ENCODE measurements at places on chromosomes 2 and 18.

DNA sequence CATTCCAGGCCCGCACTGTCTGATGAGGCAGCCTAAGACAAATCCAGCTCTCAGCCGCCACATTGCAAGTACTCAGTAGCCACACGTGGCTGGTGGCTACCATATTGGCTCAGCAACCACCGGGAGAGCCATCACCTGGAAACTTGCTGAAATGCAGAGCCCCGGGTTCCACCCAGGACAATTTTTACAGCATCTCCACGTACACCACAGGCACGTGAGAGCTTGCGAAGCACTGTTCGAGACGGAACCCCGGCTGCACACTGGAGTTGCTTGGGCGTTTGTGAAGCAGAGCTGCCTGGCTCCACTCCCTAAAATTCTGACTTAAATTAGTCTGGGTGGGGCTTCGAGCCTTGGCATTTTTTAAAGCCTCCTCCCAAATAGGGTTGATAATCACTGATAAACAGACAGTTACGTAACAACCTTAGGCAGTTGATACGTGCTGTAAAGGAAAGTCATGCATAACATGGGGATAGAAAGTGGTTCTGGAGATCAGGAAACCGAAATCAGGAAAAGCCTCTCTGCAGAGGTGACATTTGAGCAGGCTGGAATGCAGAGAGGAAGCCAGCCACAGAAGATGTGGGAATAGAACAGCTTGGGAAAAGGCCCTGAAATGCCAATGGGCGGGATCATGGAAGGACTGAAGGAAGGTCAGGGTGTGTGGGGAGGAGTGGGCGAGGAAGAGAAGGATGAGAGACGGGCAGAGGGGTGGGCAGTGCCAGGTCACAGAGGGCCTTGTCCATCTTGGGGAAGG lies 6.2 kb downstream of the ASAP2 start:
- DNase-seq, result peak; percentile 56

DNA sequence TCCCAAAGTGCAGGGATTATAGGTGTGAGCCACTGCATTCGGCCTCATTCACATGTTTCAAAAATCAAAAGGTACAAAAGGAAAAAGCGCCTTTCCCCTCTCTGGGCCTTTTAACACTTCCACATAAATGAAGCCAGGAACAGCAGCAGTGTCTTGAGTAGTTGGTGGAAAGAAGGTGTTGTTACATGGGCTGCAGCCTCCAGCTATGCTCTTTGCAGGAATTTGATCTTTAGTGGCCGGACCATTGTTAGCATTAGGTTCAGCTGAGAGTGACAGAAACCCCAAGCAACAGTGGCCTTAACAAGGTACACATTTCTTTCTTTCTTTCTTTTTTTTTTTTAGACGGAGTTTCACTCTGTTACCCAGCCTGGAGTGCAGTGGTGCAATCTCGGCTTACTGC lies 59.1 kb downstream of the HS6ST1 start:
- no peak for DNase-seq

- DNase-seq, result no peak
Observed at GRCh38 chr2:94979406-94980375, 45.8 kb upstream of the MAL start.

DNA sequence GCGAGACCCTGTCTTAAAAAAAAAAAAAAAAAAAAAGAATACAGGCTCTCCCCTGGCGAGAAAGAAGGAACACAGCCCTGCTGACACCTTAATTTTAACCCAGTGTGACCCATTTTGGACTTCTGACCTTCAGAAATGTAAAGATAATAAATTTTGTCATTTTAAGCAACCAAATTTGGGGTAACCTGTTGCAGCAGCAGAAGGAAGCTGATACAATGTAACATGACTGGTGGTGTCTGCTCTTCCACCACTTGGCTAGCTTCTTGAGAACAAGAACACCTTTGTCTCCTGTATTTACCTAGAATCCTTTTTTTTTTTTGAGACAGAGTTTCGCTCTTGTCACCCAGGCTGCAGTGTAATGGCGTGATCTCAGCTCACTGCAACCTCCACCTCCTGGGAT lies 6.6 kb upstream of the STK11IP start:
- no peak for DNase-seq

GRCh38 chr2:234458466-234458865 lies 38.4 kb downstream of the ARL4C start:
- DNase-seq, result no peak

DNA sequence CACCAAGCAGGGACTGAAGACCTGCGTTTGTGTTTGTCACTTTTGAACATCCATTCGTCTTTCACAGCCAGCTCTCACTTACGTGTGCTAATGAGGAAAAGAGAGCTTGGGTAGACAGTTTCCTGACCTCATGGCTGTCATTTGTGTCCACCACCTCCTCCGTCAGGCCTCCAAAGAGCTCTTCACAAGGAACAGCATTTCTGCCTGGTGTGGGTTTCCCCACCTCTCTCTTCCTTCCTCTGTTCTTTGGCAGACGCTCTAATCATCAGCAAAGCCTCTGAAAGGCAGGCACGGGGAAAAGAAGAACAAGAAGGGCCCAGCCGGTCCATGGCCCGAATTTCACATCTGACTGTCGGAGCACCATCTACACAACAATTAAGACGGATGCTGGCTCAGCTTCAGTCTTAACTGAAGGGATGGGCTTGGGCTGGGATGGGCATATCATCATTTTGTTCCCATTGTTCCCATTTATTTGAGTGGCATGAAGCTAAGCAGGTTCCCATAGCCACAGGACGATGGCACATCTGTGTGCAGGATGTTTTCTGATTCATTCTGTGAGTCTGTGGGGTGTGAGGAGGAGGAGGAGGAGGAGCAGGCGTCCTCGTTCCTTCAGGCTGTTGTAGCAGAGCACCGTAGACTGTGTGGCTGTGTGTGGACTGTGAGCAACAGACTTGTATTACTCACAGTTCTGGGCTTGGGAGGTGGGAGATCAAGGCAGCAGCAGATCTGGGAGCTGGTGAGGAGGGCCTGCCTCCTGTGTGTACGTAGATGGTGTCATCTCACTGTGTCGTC lies 66.4 kb downstream of the TSHZ1 start:
- DNase-seq, result peak; percentile 58

DNA sequence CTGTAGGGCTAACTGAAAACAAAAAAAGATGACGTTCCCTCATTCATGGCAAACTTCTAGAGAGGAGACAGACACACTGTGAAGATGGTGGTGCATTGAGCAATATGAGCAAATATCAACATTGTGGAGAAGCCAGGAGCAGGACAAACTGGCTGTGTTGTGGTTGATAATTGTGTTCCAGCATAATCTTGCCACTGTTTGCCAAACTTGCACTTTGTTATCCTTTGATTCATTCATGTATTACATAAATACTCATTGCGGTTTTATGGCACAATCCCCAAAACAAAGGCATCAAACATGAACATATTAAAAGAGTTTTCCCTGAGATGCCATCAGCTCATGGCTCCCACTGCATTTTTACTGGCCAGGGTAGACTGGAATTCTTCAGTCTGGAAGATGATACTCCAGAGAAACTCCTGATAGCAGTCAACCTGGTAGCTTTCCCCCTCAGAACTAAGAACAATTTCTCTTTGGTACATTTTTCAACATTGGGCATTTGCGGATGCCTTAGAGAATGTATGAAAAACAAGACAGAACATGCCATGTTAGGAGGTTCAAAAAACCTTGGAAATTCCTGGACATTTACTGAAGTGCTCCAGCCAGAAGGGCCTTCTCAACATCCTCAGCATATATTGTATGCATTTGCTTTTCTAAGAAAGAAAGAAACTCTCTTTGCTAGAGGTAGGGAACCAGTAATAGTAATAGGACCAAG lies 487.4 kb upstream of the CELF4 start:
- DNase-seq, result no peak

GRCh38 chr2:225422145-225422544 lies 22.6 kb downstream of the NYAP2 start:
- no peak for DNase-seq

- no peak for DNase-seq
Observed at GRCh38 chr2:95329891-95330793, 33.0 kb downstream of the KCNIP3 start.

- no peak for DNase-seq
Observed at GRCh38 chr18:56097621-56098020, 509.6 kb upstream of the TCF4 start.

DNA sequence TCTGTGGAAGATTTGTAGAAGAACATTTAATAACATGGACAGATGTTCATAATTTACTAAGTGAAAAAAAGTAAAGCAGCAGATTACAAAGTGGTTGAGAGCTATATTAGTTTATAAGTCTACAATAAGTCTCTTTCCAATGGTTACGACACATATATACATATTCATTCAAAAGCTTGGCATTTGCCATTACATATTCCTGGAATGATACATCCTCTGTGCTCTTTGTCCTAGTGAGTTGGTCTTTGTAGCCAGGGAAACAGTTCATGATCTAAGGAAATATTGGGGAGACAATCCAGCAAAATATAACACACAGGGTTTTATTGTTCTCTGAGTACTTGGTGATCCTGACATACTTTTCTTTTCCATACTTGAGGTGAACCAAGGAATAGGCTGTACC lies 32.5 kb upstream of the SOS1 start:
- DNase-seq, result no peak

GRCh38 chr18:42082415-42083234 lies 127.6 kb downstream of the PIK3C3 start:
- DNase-seq, result no peak

- no peak for DNase-seq
Observed at GRCh38 chr2:182101263-182101662, 115.6 kb downstream of the PPP1R1C start.

GRCh38 chr2:241519669-241520068 lies 11.3 kb upstream of the STK25 start:
- DNase-seq, result no peak

DNA sequence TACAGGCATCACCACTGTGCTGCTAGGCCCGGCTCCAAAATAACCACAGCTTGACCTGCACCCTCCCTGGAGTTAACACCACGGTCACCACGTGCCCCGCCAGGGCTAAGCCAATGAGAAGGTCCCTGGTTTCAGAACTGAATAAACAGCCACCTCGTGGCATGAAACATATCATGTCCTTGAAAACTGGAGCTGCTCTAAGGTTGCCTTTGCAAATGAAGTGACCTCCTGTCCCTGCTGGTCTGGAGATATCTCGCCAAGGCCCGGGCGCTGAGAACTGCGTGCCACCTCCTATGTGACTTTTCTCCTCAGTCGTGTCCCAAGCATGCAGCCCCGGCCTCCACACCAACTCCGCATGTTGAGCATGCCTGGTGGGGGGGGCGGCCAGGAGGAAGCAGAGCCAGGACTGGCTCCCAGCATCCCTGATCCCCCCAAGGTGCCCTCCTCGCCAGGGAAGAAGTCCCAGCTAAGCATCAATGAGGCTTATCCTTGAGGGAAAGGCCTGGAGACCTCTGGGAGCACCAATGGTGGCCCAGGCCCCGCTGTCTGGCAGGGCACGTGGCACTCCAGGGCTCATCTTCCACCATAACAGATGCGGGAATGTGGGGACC lies 16.3 kb upstream of the KCNG2 start:
- no peak for DNase-seq

DNA sequence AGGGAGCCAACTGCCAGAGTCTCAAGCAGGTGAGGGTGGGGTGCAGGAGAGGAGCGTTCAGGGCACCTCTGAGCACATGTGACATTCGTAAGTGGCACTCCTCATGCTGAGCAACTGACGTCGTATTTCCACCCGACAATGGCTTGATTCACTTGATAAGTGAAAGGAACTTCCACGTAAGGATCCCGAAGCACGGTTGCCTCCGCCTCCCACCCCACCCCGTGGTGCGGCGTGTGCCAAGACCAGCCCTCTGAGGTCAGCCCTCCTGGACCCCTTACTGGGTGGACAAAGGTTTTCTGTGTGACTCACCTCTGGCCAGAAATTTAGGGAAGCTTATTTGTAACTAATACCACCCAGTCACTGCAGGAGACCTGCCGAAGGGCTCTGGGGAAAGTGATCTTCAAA lies 59.9 kb downstream of the AGAP1 start:
- DNase-seq, result no peak

- no peak for DNase-seq
Observed at GRCh38 chr2:235616885-235617284, 123.0 kb downstream of the AGAP1 start.

DNA sequence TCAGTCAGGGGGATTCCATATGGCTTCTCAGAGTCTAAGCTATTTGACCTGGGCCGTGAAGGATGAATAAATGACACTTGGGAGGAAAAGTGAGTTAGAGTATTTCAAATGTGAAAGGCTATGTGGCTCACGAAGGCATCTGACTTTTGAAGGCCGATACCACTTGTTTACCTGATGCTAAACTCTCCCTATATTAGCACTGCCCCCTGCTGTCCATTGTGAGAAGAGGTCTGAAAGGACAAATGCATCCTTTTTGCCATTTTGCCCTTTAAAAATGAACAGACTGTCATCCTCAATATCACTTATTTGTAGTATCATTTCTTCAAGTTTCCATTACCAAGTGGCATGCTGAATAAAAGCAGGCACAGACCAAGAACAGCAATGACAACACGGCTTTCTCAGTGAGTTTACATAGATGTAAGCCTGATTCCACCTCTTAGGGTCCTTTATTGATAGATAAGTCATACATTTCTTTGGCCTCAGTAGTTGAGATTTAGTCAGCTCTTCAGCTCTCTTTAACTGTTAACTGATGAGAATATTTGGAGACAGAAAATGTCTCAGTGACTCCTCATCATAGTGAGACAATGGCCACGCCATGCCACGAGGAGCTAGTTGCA lies 40.1 kb downstream of the DOCK10 start:
- peak; percentile 70 for DNase-seq

DNA sequence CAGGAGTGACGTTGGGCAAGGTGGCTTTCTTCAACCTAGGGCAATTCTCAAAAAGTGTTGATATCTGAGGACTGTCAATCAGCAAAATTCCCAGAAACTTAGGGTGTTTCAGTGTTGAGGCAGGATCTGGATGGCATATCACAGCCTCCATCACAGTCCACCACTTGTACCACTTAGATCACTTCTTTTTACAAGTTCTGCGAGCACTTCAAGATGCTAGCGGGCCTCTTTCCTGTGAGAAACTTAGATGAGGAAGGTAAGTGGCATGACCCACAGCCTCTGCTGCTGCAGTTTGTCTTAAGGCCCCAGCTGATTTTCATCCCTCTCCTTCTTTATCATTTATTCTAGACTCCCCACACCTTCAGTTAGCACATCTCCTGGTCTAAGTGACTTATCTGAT lies 295.4 kb upstream of the ZNF521 start:
- DNase-seq, result no peak

DNA sequence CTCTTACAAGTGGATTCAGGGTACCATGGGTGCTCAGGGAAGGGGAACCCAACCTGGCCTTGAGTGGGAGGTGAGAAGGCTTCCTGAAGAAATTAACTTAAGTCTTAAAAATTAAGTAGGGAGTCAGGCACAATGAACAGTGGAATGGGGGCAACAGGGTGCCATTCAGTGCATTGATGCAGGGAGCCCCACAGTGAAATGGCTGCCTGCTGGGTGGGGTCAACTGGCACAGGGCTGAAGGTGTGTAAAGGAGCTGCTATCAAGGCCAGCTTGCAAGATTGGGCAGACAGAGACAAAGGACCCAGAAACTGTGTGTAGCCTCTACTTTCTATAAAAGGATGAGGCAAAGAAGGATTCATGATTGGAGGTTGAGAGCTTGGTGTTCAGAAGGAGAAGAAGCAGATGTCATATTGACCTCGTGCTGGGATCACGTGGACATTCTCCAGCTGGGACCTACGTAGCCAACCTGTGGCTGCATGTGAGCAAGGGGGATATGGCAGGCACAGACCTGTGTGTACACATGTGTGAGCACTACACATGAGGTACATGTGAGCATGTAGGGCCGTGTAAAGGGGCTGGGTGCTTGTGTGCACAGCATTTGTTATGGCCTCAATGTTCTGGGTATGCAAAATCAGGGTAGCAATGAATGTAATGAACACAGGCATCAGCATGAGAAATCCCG lies 209.5 kb upstream of the HAAO start:
- no peak for DNase-seq

- no peak for DNase-seq
Observed at GRCh38 chr2:47295131-47295980, 107.6 kb upstream of the MSH2 start.

Data from endothelial cell of umbilical vein (primary cell).